GM12892 (cell line): ENCODE measurements at places on chromosomes 13 and 19.

- no peak for DNase-seq
These were observed 922 bp downstream of the EBPL start for GRCh38 chr13:49690133-49690994.

GRCh38 chr13:59790626-59791025, 373.1 kb downstream of the DIAPH3 start:
- no peak for DNase-seq

DNA sequence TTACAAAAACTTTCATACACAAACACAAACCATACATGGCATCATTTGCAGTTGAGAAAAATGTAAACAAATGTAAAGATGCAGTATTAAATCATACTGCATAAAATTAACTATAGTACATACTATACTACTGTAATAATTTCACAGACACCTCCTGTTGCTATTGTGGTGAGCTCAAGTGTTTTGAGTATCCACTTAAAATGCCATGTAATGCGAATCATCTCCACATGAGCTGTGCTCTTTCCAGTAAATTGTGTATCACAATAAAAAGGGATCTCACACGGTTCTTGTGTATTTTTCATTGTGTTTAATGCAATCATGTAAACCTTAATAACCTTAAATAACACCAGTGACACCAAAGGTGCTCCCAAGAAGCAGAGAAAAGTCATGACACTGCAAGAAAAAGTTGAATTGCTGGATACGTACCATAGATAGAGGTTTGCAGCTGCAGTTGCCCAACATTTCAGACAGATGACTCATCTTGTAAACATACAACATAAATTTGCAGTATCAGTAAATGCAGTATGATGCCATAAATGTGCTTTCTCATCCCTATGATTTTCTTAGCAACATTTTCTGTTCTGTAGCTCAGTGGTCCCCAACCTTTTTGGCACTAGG, 166.6 kb downstream of the RAP2A start:
- no peak for DNase-seq

GRCh38 chr19:23699521-23699860, 12.5 kb upstream of the ZNF675 start:
- no peak for DNase-seq

- DNase-seq = no peak
These were observed 27.4 kb downstream of the CD177 start for GRCh38 chr19:43380771-43381386.

DNA sequence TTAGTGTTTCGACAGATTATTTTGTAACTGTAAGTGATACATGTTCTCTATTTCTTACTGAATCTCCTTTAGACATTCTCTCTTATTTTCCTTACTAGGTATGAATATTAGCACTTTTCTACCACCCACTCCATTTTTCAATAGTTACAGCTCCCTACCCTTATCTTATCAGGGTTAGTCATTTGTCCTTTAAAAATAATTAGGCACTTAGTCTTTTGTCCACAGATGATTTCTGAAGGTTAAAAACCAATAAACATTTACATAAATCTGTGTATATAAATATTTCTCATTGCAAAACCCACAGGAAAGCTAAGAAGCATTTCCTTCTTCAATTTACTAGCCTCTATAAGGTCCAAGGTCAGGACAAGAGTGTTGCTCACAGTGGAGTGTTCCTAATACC, 624.1 kb upstream of the MIR17HG start:
- DNase-seq = no peak

DNA sequence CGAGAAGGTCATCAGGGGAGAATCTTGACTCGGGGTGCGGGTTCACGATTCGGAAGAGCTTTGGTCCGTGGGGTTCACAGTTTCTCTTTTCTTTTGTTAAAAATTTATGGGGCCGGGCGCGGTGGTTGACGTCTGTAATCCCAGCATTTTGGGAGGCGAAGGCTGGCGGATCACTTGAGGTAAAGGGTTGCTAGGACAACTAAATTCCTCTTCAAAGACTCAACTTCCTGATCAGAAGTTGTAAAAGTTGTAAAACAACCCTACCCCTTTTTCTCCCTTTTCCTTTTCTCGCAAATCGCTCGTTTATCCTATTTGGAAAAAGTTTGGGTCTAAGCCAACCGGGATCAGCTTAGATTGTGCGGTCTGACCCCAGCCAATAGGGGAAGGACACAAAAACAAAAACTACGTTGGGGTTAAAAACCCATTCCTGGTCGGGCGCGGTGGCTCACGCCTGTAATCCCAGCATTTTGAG, 673 bp downstream of the ZNF486 start:
- DNase-seq = no peak

- DNase-seq = peak; percentile 81
These were observed 433 bp upstream of the ZNF616 start for GRCh38 chr19:52140032-52140710.

DNA sequence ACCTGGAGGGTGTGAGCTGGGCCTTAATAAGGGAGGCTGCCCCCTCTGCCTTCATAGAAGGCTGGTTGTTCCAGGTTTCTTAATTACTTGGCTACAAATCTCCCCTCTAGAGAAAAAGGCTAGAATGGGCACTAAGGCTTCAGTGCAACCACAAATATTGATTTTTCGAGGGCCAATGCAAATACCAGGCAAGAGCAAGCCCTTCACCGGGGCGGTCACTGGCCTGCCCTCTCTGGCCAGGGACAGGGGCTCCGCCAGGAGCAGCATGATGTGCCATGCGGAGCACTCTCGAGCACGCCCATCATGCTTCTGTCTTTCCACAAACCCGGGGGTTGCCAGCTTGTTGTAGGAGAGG, 127.8 kb upstream of the SPACA7 start:
- DNase-seq = no peak

- DNase-seq = no peak
These were observed 3.5 kb downstream of the SLC7A9 start for GRCh38 chr19:32866061-32866460.

- no peak for DNase-seq
These were observed 393.8 kb downstream of the ITGBL1 start for GRCh38 chr13:101846249-101846648.

DNA sequence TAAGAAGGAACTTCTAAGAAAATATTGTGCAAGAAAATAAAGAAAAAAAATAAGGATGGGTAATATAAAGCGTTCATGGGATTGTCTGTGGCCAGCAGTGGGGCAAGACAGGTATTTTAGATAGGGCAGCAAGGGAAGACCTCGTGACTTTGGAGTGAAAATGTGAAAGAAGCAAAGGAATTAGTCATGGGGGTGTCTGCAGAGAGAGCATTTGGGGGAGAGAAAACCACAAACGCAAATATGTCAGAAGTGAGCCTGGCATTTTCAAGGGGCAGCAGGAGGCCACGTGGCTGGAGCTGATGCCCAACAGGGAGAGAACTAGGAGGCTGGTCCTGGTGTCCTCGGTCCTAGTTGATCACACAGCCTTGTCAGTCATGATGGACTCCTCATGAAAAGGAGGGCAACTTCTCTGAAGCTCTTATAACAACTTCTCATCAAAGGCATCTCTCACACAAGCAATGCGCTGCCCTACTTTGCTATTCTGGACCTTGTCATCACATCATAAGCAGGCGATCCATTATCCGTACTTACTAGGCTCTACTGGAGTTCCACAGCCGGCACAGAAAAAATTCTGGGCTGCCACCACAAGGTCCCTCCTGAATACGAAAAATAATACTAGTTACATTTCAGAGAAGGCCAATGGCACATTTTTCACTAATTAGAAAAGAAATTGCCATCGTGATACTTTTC, 31.0 kb downstream of the RUBCNL start:
- no peak for DNase-seq
